ENCODE measurements at places on chromosomes 3 and 15.

GRCh38 chr3:127254033-127254644 lies 33.7 kb downstream of the PRR20G start:
- no peak for DNase-seq

DNA sequence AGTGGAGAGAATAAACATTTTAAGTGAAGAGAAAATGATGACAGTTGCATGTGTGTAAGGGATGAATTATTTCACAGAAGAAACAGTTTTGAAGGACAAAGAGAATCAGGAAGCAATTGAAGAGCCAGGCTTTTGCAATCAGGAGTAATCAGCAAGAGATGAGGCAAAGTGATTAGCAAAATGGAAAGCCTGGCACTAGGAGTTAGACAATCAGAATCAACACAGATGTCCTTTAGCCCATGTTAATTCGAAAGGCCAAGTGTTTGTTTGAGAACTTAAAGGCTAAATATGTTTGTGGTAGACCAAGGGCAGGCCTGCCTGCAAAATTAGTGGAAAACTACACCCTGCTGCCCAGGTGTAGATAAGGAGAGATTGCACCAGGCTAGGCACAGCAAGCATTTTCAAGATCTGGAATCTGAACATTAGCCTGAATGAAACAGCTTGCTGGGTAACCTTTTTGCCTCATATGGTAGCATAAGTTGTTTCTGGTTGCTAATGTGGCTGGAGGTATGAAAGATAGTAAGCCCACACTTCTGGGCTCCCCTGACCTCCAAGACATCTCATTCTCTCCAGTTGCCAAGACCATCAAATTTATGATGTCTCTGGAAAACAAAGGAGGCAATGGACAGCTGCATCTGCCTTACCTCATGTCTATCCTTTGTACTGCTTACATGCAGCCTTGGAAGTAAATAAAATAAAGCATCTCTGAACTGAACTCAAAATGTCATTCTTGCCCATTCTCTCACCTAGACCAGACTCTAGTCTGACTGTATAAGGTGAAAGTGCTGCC lies 22.0 kb upstream of the LEKR1 start:
- no peak for DNase-seq

GRCh38 chr3:69409831-69410230 lies 23.9 kb upstream of the FRMD4B start:
- DNase-seq = no peak

GRCh38 chr15:87971076-87971475 lies 285.5 kb downstream of the NTRK3 start:
- DNase-seq = no peak

GRCh38 chr15:77659350-77660321 lies 26.9 kb upstream of the LINGO1 start:
- DNase-seq = no peak

GRCh38 chr3:115254492-115255196 lies 107.6 kb upstream of the ZBTB20 start:
- no peak for DNase-seq

GRCh38 chr15:80159811-80160569 lies 7.2 kb downstream of the FAH start:
- DNase-seq = no peak

Measured in SW 1271 (cell line).